ENCODE measurements at places on chromosomes 13 and 19. TPM values are rescaled to one million over a fixed set of nuclear protein-coding genes. Genes with fewer than 3 reads are reported as not detected.

ZNF805 gene
- 5.5 TPM for polyA plus RNA-seq

- DNase-seq = no peak
Measured at GRCh38 chr19:47274891-47275761, 441 bp downstream of the INAFM1 start.

GRCh38 chr13:87669379-87669978 is 1.7 kb upstream of the SLITRK5 start:
- DNase-seq = no peak

RASIP1 gene
- 12.7 TPM for polyA plus RNA-seq

GRCh38 chr19:4660181-4660791 is 9.9 kb downstream of the MYDGF start:
- DNase-seq = no peak

GRCh38 chr13:103525530-103525929 is 459.3 kb upstream of the SLC10A2 start:
- DNase-seq = no peak

DNA sequence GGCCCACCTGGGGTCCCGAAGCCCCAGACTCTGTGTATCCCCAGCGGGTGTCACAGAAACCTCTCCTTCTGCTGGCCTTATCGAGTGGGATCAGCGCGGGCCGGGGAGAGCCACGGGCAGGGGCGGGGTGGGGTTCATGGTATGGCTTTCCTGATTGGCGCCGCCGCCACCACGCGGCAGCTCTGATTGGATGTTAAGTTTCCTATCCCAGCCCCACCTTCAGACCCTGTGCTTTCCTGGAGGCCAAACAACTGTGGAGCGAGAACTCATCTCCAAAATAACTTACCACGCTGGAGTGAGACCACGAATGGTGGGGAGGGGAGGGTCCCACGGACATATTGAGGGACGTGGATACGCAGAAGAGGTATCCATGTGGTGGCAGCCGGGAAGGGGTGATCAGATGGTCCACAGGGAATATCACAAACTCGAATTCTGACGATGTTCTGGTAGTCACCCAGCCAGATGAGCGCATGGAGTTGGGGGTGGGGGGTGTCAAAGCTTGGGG is 1.0 kb upstream of the ICAM5 start:
- DNase-seq = no peak
